ENCODE measurements at places on chromosomes 2 and 18.

DNA sequence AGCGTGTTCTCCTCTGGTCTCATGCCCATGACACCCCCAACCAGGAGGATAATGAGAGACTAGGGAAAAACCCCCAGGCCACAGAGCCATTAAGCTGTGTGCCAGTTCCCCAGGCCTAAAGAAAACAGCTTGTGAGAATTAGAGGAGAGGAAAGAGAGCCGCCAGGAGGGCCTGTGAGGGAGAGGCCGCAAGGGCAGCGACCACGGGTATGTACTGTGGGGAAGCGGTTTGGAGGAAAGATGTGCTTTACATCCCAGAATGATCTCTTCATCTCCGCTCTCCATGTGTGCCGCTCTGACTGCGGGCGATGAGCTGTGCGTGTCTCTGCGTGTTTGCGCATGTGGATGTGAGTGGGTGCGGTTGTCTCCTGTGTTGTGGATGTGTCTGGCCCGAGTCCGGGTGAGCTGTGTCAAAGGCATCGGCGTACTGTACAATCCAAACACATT lies 82.9 kb downstream of the DYSF start:
- DNase-seq = no peak

- no peak for DNase-seq
These were observed 73.0 kb upstream of the GRB14 start for GRCh38 chr2:164694275-164694695.

- DNase-seq = no peak
These were observed 255.5 kb downstream of the ETAA1 start for GRCh38 chr2:67652679-67653078.

- no peak for DNase-seq
These were observed at the start of gene MGAT5 for GRCh38 chr2:134253804-134254203. Gene MGAT5, plus strand, starts transcription at chr2:134254072. Its CDS starts 332 bp downstream, at chr2:134254404.

GRCh38 chr2:96526101-96526591 lies 10.4 kb upstream of the ARID5A start:
- DNase-seq = no peak

DNA sequence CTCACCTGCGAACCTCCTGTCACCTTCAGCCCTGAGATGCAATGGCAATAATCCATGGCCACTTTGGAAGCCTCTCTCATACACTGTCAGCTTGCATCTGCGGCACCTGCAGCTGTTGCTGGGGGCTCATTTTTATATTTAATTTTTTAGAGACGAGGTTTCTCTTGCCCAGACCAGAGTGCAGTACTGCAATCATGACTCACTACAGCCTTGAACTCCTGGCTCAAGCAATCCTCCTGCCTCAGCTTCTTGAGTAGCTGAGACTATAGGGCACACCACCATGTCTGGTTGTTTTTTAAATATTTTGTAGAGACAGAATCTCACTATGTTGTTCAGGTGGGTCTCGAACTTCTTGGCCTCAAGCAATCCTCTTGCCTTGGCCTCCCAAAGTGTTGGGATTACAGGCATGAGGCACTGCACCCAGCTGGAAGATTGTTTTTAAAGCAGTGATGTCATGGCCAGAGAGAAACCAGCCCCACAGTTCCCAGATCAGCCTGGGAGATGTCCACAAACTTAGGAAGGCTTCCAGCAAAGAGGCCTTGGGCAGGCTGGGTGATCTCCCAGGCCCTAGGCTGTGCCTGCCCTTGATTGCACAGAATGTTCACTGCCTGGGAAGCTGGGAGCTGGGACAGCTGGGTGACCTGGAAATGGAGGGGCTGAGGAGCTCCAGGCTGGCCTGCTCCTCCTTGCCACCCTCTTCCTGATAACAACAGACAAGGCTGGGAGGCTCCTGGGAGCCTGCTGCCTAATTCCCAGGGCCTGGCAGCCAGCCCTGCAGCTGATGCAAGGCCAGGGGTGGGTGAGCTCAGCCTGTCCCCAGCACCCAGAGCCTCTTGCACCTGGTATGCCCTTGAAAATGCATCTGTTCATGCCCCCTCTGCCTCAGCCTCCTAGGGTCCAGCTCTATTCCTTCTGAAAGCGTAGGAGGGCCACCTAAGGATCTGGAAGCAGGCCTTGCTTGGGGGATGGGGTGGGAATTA lies 27.1 kb downstream of the SH2D6 start:
- DNase-seq = no peak

GRCh38 chr2:174713686-174714085 lies 50.6 kb downstream of the CHRNA1 start:
- DNase-seq = no peak

- DNase-seq = no peak
These were observed 2.9 kb downstream of the DDX1 start for GRCh38 chr2:15594291-15595256.

- DNase-seq = no peak
These were observed 69.4 kb downstream of the ADI1 start for GRCh38 chr2:3449936-3450335.

DNA sequence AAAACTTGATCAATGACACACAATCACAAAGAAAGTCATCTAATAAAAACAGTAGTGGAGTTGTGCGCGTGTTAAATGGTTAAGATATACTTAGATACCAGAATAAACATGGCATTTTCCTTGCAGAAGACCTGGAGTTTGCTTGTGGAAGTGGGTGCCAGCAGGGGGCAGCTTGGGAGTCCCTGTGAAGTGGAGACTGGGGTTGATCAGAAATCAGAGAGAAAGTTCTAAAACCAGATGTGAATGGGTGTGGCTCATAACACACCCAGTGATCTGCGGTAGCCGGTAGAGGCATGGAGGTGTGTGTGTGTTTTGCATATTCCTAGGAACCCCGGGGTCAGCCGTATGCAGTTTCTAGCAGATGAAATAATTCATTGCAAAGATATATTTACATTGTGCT lies 300.1 kb upstream of the TRIB2 start:
- no peak for DNase-seq

DNA sequence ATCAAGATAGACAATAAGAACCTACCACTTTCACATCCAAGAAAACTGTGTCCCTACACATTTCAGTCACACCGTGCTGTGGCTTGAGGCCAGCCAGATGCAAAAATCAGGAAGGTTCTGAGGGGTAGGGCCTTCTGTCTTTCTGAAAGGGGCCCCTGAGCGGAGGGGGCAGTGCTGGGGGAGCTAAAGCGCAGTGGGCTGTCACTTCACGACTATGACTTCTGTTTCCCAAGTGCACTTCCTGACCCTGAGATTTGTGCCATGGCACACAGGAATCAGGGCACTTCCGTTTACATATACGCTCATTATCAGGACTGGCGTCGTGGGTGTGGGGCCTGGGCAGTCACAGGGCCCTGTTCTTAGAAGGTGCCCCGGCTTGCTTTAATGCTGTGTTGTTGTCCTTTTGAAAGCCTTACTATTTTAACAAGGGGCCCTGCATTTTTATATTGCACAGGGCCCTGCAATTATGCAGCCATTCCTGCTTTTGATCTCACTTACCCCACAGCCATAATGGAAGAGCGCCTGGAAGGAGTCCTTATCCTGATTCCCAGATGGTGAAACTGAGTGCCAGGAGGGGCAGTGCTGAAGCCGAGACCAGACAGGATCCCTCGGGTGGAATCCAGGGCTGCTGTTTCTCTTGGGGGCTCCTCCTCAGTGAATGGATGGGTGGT lies 620 bp downstream of the NGEF start:
- no peak for DNase-seq

DNA sequence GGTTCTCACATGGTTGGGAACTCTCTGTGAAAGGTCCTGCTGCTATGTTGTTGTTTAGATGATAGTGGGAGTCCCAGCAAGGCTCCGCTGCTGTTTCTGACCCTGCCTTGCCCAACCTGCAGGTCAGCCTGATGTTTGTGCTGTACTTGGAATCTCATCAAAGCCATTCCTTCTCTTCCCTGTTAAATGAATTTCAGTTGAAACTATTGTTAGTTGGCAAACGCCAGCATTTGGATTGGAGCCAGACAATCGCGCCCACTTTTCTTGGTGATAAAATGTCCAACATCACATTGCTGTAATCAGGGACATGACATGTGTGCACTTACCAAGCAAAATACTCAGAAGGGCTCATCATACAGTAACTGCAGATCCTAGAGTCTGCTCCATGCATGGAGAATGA lies 12.8 kb upstream of the TWSG1 start:
- DNase-seq = no peak

DNA sequence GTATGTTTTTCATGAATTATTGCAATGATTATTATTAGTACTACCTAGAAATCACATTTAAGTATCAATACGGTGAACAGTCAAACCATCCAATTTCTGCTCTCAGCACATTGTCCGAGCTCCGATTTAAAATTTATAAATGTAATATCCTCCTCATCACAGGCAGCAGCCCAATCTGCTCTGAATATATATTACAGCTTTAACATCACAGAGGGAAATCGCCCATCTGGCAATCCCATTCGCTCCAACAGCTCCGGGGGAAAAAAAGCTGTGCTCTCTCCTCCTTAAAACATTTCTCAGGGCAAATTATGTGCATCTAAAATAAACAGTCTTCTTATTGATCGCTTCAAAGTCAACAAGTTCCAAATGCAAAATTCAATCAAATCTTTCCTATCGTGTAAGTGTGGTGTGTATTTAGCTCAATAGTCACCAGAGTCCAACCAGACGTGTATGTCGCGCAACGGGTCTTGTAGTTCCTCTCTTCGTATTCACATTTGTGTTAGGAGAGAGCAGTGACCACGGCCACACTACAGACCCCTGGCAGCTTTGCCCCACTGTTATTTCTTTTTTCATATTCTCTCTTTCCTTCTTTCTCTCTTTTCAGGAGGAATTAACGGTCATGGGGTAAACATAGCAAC lies 2.4 kb downstream of the FIGN start:
- no peak for DNase-seq

- DNase-seq = no peak
These were observed 52.5 kb downstream of the MARCHF4 start for GRCh38 chr2:216319771-216320170.

DNA sequence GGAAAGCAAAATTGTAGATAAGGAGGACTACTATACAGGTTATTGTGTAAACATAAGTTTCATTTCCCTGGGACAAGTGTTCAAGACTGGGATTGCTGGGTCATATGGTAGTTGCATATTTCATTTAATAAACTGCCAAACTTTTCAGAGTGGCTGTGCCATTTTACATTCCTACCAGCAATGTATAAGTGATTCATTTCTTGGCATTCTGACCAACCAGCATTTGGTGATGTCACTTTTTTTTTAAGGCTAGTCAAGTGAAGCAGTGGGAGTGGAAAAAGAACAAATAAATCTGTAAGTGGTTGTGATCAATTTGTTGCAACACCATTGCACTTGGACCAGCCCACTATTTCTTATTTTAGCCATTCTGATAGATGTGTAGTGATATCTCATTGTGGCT lies 5.2 kb upstream of the CHCHD5 start:
- no peak for DNase-seq

DNA sequence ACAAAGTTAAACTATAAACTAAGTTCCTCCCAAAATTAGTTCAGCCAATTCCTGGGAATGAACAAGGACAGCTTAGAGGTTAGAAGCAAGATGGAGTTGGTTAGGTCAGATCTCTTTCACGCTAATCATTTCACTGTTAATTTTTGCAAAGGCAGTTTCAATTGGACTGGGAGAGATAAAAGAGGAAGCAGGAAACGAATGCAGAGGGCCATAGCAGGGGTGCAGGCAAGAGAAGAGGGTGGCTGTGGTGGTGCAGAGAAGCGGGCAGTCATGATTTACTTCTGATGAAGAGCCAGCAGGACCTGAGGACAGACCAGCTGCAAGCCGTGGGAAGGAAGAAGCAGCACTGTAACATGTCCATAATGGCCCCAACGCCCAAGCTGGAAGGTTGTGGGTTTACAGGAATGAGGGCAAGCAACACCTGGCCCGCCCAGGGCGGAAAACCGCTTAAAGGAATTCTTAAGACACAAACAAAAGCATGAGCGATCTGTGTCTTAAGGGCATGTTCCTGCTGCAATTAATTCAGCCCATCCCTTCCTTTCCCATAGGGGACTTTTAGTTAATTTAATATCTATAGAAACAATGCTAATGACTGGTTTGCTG lies 4.1 kb upstream of the RMP24 start:
- no peak for DNase-seq

- no peak for DNase-seq
These were observed 46.8 kb upstream of the BIN1 start for GRCh38 chr2:127153691-127154158.
